ENCODE measurements at places on chromosomes 6 and 20.

GRCh38 chr6:143675946-143676345, 1.8 kb upstream of the PHACTR2 start:
- DNase-seq: no peak

- DNase-seq: peak; percentile 10
These were observed 108.4 kb upstream of the PLEKHG1 start for GRCh38 chr6:150491131-150491810.

DNA sequence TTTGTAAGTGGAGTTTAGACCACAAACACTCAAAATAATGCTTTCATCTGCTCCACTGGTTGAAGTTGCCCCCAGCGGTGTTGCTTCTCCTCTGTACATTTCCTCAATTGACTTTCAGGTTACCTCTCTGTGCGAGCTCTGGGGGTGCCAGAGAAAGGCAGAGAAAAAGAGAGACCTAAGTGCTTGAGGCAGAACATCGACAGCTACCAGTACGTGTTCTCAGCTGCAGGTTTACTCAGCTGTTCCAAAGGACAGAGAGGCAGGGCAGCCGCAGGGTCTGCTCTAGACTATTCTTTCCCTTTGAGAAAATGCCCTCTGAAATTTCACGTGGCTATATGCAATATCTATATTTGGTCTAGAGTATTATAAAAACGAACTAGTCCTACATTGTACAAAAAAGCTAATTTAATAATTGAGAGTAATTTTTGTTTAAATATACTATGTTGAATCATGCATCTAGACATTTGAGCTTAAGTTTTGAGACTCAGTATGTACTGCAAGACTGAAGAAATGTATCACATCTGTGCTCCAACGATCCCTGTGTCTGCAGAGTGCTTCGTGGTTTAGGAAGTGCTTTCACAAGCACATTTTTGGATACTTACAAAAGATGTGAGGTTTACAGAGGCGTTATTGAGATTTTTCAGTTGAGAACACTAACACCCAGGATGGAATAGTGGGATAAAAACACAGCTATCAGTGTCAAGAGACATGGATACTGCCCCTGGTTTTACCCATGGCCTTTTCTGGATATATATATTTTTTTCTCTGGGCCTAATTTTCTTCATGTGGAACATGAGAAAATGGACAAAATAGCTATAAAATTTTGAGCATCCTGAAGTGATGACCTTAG, 453.6 kb upstream of the FLRT3 start:
- DNase-seq: no peak

DNA sequence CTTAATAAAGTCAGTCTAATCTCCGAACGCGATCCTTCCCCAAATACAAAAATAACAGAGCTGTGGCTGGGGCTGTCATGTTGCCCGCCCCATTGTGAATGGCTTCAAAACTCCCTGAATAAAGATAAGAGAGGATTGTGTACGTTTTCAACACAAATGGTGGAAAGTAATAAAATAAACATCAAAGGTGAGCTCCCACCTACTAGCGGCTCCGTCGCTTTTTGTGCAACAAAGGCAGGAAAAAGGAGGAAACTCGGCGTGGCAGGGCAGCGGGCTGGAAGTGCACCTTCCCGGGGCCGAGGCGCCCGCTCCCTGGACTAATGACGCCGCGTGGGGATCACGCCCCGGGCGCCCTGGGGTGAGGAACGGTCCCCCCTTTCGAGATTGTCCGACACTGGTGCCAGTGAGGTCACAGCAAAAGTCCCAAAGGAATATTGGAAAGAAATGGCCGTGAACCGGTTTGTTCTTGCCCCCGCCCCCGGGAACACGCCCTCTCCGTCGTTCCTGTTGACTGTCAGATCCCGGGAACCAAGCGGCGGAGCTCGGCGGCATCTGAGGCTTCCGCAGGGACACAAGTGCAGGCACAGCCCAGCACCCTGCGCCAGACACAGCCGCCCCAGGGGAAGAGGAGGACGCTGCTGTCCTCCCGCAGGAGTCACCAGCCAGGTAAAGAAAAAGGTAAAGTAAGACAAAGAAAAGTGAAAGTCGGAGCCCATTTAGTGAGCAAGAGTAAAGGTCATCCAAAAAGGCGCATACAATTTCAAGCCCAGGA, 1.1 kb upstream of the FOXQ1 start:
- DNase-seq: no peak

- peak; percentile 17 for DNase-seq
These were observed 949 bp downstream of the TXLNB start for GRCh38 chr6:139290787-139291311.

DNA sequence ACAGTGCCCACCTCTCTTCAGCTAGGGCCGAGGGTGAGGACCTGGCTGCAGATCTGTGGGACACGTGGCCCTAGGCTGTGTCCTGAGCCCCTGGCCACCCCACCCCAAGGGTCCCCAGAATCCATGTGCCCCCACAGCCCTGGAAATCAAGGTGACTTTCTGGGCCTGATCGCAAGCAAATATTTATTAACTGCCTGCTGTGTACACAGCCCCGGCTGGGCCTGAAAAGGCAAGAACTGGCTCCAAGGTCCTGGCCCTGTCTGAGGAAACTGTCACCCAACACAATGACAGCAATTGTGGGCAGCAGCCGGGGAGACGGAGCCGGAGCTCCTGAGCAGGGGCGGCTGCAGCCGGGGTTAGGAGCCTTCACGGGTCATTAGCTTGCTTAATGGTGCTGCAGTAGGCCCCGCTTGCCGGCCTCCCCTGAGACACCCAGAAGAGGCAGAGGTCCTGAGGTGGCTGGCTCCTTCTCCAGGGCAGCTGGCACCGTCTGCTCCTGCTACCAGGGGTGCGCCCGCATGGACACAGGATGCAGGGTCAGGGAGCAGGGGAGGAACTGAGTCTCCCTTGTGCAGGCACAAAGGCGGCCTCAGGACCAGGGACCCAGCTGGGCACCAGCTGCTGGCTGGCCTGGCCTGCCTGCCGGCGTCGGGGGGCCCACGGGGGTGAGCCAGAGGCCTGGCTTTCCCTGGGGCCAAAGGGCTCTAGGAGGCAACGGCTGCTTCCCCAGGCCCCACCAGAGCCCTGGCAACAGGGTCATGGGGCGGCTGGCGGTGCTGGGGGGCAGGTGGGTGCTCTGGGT, 24.1 kb downstream of the NPEPL1 start:
- no peak for DNase-seq

DNA sequence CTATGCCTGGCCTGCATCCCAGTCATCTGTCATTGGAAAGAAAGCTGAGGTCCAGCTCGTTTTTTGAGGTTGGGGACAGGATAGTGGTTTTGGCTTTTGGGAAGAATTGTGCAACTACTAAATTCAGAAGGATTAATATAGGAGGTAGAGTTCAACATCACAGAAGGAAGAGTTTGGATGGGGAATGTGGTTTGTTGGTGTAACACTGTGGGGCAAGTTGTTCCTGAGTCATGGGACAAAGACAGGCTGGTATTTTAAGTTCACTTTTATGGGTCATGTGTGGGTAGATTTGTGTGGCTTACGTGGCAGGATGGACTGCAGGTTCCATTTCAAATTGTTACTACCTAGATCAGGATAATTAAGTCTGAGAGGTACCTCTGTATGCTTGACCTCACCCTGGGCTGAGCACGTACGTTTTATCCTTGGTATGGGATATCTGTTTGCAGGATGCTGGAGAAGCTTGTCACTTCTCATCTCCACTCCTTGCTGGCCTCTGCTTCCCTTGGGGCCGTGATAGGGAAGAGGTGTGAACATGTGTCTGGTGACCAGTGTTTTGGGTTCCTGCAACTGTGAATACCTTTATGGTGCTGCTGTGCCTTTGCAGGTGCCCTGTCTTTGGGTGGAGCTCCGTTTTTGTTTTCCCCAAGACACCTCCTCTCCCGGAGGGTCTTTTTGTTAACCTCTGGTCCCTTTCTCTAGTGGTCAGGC, 177.6 kb downstream of the JARID2 start:
- no peak for DNase-seq

DNA sequence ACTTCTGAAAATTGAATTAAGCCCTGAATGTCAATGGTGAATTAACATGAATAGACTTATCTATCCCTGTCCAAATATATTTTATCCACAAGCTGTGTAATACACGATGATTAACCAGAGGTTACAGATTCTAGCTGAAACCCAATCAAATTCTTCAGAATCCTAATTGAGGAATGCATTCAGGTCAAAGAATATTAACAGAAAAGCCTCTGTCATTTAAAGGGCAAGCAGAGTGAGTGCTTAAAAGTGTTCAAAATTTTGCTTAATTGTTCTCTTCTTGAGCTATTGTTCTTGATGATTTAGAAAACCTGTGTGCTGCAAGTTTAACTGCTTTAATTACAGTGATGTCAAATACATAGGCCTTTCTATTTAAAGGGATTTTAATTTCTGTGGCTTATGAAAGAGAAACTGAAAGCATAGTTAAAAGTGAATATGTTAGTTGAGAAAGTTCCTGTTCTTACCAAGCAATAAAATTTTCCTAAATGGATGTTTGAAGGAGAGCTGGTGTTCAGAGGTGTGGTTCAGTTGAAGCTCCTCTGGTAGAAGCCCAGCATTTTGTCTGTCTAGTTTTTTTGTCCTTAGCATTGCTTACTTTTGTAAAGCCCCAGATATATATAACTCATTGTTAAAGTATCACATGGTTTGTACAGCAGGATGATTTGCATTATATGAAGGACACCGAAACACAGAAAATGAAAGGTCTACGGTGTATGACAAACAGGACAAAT, 466.3 kb upstream of the PLCB4 start:
- DNase-seq: no peak

- no peak for DNase-seq
These were observed 20.0 kb downstream of the KHDRBS2 start for GRCh38 chr6:62265906-62266525.

DNA sequence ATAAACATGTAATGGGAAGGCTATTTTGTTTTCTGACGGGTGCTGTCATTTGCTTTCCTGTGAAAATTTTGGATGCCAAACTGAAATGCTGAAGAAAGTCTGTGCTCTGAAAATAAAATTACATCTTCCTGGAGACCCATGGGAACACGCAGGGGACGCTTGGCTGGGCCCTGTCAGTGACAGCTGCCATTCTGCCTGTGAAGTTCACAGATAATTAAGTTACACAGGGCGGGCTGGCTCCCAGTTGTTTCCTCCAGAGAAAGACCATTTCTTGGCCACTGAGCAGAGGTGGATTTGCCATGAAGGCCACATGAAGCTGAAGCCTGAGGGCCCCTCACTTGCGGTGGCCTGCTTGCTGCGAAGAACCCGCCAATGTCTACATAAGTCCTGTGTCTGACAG, 93.5 kb downstream of the TMEM170B start:
- DNase-seq: no peak

GRCh38 chr6:104692008-104692407, 167.7 kb downstream of the HACE1 start:
- no peak for DNase-seq

DNA sequence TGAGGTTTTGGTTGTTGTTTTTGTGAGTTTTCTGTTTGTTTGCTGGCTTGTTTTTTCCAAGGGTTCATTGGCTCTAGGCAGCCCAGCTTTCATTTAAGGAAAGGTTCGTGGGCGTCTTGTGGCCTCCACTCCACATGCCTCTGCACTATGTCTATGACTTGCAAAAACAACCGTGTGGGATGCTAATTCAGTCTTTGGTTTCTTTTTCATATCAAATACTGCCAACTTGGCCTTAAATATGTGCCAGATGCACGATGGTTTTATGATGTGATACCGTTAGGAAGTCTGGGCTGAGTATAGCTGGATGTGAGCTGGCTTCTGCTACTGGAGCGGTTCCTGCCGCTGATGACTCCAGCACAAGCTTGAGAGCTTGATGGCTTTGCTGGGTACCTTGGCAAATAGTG, 96.3 kb downstream of the BMP2 start:
- no peak for DNase-seq

GRCh38 chr6:30136570-30137286, 788 bp downstream of the TRIM40 start:
- DNase-seq: no peak

DNA sequence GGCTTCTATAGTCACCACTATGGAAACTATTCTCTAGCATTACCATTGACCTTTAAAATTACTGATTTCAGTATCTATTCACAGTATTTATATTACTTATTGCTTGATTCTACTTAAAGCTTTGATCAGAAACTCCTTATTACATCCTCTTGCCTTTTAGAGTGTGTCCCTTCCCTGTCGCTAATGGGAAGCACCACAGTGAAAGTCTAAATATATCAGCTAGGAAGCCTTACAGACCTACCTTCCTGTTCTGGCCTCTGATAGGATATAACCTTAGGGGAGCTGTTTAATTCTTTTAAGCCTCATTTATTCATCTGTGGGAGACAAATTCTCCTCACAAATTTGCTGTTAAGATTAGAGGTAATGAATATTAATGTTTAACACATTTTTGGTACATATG, 122.7 kb downstream of the ADGRB3 start:
- DNase-seq: no peak

- no peak for DNase-seq
These were observed 5.6 kb downstream of the PCMTD2 start for GRCh38 chr20:64261138-64261537.

- no peak for DNase-seq
These were observed 2.8 kb downstream of the BCL2L1 start for GRCh38 chr20:31719644-31720485.

DNA sequence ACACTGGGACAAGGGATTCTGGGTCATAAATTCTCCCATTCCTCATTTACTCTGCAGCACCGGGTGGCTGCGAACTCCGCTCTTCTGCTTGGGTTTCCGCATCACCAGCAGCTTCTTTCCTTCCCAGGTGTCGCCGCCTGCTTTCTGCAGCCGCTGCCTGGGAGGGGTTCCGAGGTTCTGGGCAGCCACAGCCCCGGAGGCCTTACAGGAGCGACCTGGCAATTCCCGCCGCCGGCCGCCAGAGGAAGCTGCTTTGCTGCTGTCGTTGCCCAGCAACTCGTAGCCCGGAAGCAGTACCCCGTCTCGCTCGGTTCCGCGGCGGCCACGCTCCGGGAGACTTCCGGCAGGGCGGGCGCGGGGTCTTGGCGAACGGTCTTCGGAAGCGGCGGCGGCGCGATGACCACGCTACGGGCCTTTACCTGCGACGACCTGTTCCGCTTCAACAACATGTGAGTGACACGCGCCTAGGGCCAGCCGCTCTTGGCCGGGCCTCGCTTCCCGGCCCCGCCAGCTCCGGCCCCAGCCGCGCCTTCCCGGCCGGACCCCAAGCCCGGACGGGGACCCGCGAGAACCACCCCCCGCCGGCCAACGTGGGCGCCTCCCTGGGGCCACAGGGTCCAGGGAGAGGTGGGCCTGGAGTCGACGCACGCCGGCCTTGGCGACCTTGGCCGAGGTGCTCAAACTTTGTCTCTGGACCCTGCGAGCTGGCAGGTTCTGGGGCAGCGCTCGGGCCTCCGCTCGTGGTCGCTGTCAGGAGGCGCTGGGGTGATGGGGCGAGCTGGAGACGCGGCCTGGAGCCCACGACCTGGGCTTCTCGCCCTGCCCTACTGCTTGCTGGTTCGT, at the start of gene NAA20:
NAA20 (plus strand) TSS at position 362 of the 843 bp plus-strand sequence; CDS start at position 397, 35 bp downstream.
- DNase-seq: peak; percentile 79
